Stimulated activated naive CD4-positive, alpha-beta T cell treated with Interleukin-2 at 50 U/mL for 16 hours (primary cell): ENCODE measurements at places on chromosomes 1 and 21.
A peak's percentile ranks its signal among the peaks of the same experiment; 100 is the strongest.

DNA sequence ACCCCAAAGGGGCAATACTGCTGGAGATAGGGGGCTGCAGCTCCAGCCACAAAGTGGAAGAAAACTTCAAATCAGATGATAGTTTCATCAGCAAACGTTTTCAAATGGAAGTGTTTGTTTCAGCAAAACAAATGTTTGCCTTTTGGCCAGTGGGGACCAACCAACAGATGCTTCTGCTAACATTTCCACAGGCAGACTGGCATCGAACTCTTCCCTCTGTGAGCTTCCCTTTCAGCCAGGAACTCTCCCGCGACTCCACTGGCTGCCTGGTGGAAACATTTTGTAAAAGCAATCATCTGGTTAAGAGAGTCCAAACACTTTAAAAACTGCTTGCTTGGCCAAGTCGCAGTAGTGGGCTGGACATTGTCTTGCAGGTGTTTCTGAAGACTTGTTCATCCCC lies 30.7 kb downstream of the CENPF start:
- DNase-seq, result no peak

- DNase-seq, result no peak
Observed at GRCh38 chr1:113756461-113756860, 2.8 kb downstream of the PHTF1 start.

DNA sequence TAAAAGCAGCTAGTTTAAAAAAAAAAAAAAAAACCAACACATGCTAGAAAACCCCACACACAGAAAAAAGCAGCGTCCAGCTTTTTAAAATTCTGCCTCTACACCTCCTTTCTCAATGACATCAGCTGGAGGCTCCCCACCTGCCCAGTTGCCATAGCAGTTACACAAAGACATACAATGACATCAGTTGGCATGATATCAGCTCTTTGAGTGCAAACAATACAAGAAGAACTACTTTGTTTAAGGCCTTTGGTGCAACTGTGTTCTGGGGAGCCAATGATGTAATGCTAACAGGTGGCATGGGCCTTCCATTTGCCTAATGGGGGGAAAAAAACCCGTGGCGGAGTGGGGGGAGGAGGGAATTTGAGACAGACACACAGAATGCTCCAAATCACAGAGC lies 32.9 kb downstream of the DUSP10 start:
- peak; percentile 27 for DNase-seq

DNA sequence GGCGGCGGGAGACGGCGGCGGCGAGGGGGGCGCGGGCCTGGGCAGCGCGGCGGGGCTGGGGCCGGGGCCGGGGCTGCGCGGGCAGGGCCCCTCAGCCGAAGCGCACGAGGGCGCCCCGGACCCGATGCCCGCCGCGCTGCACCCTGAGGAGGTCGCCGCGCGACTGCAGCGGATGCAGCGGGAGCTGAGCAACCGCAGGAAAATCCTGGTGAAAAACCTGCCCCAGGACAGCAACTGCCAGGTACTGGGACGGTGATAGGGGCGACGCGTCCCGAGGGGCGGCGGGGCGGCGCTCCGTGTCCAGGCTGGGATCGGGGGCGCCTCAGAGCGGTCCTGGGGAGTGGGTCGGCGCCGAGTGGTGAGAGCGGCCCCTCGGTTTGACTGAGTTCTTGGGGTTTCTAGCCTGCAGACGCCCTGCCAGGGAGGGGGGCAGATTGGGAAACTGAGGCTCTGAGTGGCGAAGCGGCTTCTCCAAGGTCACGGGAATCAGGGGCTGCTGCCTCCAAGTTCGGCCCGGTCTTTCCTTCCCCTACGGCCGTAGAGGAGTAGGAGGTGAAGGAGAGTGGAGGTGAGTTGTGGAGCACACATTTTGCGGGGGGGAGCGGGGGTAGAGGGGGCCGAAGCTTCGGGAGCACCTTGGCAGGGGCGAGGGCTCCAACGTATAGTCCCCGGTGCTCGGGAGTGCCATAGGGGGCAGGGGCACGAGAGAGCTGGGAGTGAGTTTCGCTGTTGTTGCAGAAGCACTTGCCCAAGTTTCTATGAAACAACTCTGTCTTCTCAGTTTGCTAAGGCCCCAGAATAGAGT lies 508 bp downstream of the RAVER2 start:
- no peak for DNase-seq

GRCh38 chr1:33684396-33685179 lies 179.3 kb upstream of the HMGB4 start:
- DNase-seq, result no peak

- DNase-seq, result no peak
Observed at GRCh38 chr21:44286716-44287632, 1.3 kb downstream of the AIRE start.

GRCh38 chr1:22814176-22815042 lies 103.8 kb downstream of the EPHB2 start:
- DNase-seq, result no peak

GRCh38 chr1:226810681-226811080 lies 59.7 kb upstream of the PSEN2 start:
- no peak for DNase-seq

GRCh38 chr1:20726932-20727745 lies 5.4 kb downstream of the SH2D5 start:
- no peak for DNase-seq

GRCh38 chr1:200893411-200893901 lies 1.2 kb upstream of the INAVA start:
- DNase-seq, result no peak

GRCh38 chr1:103344930-103345329 lies 180.6 kb upstream of the RNPC3 start:
- DNase-seq, result no peak

DNA sequence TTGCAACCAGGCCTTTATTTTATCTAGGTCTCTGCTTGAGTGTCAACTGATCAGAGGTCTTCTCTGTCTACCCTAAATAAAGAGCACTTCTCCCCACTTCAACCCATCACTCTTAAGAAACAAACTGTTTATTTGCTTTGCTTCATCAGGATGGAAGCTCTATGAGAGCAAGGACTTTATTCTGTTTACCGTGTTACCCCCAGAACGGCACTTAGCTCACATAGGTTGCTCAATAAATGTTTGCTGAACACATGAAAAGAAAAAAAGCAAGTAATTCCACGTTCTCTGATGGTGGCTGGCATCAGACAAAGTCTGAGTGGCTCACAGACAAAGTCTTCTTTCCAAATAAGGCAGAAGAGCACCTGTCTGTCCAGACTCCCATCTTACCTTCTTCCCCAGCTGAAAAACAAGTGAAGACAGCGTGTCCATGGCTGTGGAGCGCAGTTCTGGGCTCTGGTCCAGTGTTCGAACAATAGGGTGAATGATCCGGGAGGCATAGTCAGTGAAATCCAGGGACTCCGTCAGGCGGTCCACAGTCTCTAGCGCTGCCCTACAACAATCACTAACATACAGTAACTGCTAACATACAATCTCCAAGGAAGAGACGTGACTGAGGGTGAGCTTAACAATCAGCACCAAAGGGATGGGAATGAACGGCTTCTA lies 22.9 kb downstream of the ANGPTL7 start:
- DNase-seq, result no peak

- no peak for DNase-seq
Observed at GRCh38 chr1:59641836-59642235, 172.9 kb upstream of the HOOK1 start.

GRCh38 chr1:170700842-170701615 lies 37.1 kb downstream of the PRRX1 start:
- no peak for DNase-seq

DNA sequence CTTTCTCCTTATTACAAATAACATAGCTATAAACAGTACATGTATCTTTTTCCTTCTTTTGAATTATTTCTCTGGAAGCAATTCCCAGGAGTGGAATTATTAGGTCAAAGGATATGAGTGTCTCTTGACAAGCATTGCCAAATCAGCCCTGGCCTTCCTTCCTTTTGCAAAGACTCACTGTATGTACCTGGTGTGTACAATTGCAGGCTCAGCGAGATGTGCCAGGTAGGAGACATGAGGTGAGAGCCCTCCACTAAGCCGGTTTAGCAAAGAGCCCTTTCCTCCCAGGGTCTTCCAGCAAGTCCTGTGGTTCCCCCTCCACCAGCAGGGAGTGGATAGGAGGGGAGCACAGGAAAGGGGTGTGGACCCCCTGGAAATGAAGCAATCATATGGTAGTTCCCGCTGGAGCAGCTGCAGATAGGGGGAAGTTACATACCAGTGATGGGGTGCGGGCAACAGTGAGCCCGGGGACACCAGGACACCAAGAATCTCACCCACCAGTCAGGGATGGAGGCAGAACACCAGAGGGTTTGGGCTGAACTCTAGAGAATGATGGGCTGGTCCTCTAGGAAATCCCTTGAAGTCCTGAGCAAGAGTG lies 18.3 kb downstream of the RCSD1 start:
- DNase-seq, result no peak

DNA sequence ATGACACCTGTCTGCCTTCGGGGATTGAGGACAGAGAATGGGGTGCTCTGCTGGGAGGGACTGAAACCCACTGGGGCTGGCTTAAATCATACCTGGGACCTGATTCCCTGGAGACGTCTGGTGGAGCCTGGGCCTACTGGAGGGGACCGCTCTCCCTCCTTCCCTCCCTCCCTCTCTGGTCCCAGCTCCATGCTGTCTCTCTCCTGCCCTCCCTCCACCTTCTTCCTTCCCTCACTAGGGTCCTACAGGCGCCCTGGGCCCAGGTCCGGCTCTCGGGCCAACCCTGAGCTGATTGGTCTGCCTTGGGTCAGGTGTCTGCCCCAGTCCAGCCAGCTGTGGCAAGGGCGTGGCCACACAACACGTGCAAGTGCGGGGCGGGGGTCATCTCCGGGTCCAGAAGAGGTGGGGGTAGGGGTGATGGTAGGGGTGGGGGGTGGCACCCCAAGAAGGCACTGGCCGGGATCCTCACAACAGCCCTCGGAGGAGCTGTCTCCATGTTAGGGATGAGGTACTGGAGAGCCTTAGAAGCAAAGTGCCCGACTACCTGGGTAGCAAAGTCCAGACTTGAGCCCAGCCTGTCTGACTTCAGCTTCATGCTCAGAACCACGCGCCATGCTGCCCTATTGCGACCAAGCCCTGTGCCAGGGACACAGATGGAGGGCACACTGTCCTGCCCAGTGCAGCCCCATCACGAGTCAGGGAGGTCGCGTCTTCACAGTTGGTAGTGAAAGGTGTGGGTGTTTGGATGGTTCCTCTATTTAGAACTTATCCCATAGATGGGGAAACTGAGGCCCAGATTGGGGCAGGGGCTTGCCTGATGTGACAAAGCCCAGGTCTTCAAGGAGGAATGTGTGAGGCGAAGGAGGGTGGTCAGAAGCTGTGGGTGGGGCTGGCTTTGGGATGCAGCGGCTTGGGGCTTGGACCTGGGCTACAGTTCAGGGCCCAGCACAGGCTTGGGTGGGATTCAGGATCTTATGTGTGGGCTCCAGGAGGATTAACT lies 574.1 kb downstream of the PTPRU start:
- DNase-seq, result no peak

DNA sequence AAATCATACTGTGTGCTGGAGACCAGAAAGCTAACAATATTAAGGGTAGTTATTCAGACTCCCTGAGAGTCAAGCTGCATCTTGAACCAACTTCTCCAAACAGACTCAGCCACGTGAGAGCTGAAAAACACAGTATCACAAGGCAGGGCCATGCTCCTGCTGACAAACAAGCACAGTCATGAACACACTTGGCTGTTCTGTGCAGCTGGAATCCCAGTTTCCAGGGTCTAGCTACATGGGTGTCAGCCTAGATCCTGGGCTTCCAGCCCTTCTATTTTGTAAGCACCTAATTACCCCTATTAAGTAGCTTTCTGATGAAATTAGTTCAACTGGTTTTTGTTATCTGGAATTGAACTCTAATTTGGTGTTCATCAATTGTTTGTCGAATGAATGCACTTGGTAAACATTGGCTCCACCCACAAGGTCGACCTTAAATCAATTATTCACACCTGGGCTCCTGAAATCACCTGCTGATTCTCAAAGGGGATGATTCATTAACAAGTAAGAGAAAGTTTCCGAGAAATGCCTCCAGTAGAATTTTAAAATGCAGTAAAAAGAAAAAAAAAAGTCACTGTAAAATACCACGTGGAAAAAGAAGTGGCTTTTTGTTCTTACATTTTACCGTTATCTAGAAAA lies 179.3 kb downstream of the ZC3H11B start:
- DNase-seq, result no peak

GRCh38 chr1:164228928-164229327 lies 330.1 kb upstream of the PBX1 start:
- DNase-seq, result no peak

DNA sequence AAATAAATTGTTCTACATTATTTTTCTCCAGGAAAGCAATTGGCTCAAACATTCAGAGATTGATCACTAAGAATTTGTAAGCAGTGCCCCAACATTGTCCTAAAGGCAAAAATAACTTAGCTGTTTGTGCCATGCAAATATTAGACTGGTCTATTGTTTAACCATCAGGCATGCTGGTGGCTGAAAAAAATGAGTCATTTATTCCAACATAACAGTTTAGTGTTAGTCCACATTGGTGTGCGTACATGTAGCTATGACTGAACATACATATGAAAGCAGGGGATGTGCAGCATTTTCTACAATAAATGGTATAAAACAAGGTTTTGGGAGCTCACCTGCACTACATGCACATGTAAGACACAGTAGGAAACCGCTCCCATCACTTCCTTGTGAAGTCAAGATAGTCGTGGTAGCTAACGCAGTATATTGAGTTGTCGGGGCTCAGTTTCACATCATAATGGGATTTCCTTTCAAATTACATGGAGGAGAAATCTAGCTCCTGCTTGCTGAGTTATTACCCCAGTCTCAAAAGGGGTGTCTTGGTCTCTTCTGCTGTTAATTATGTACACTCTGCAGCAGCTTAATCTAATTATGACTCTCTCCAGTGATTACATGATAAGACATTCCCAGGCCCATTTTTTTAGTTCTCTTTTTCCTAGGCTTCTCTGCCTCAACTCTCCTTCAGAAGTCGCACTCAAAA lies 199.4 kb downstream of the LYPLAL1 start:
- no peak for DNase-seq

GRCh38 chr1:92842082-92843045 lies 10.5 kb downstream of the RPL5 start:
- no peak for DNase-seq

- DNase-seq, result no peak
Observed at GRCh38 chr1:19892628-19893168, 10.5 kb downstream of the OTUD3 start.
